ENCODE measurements at places on chromosomes 6 and 20. TPM values are rescaled to one million over a fixed set of nuclear protein-coding genes. Genes with fewer than 3 reads are reported as not detected.

Gene OPN5
- not detected for total RNA-seq

Gene ZNF391
- total RNA-seq, result 0.76 TPM

Gene VSTM2L
- 0.15 TPM for total RNA-seq

Gene BPI
- not detected for total RNA-seq

Gene LZTS3
- total RNA-seq, result 0.69 TPM

Gene NT5E
- total RNA-seq, result 17.9 TPM

Gene RAB44
- total RNA-seq, result 0.12 TPM

Gene IL17A
- not detected for total RNA-seq

Gene SLC25A27
- not detected for total RNA-seq

Gene FYN
- 156 TPM for total RNA-seq

Gene AIG1
- total RNA-seq, result 5.0 TPM

Gene FAM217A
- not detected for total RNA-seq

Gene IRF4
- total RNA-seq, result 221 TPM

Gene FAM83B
- not detected for total RNA-seq

Gene PAK5
- total RNA-seq, result not detected

Gene MYMX
- not detected for total RNA-seq

Gene SMOC2
- not detected for total RNA-seq

Gene C2
- 1.7 TPM for total RNA-seq

Gene IL17F
- total RNA-seq, result 1.5 TPM

Gene SIRT5
- 7.7 TPM for total RNA-seq

Gene PPP1R14C
- total RNA-seq, result 0.15 TPM

Gene PTCRA
- total RNA-seq, result not detected

Gene ZFP57
- 2.6 TPM for total RNA-seq

Gene WFDC5
- not detected for total RNA-seq

Gene RAB23
- total RNA-seq, result 2.7 TPM

Gene LY6G6D
- total RNA-seq, result not detected

Gene PACRG
- total RNA-seq, result not detected

Gene HSPA12B
- total RNA-seq, result not detected

Gene SYCP2
- 7.6 TPM for total RNA-seq

Gene SUMO4
- total RNA-seq, result 18.7 TPM

Gene EPB41L2
- total RNA-seq, result 29.2 TPM

Gene SLC22A7
- not detected for total RNA-seq

Gene C6orf132
- 0.07 TPM for total RNA-seq

Gene TNFRSF6B
- not detected for total RNA-seq

Gene GNRH2
- total RNA-seq, result 1.3 TPM

Gene F13A1
- total RNA-seq, result not detected

Gene LPA
- 0.02 TPM for total RNA-seq

Measured in T-helper 1 cell treated with Interleukin-12 subunit alpha and Interleukin-12 subunit beta and Interleukin-4 antibody, amounts not matched to agents 30 ng/mL and 1 ng/mL, for 36 hours (primary cell).